Stimulated activated CD4-positive, alpha-beta T cell treated with anti-CD3 and anti-CD28 coated beads, Interleukin-12 subunit alpha, Interleukin-12 subunit beta, amount 100 ng/mL, for 4 hours (primary cell): ENCODE measurements at places on chromosomes 1 and 21.
A peak's percentile ranks its signal among the peaks of the same experiment; 100 is the strongest.

- no peak for DNase-seq
Measured at GRCh38 chr21:27673581-27673980, 706.7 kb upstream of the ADAMTS5 start.

DNA sequence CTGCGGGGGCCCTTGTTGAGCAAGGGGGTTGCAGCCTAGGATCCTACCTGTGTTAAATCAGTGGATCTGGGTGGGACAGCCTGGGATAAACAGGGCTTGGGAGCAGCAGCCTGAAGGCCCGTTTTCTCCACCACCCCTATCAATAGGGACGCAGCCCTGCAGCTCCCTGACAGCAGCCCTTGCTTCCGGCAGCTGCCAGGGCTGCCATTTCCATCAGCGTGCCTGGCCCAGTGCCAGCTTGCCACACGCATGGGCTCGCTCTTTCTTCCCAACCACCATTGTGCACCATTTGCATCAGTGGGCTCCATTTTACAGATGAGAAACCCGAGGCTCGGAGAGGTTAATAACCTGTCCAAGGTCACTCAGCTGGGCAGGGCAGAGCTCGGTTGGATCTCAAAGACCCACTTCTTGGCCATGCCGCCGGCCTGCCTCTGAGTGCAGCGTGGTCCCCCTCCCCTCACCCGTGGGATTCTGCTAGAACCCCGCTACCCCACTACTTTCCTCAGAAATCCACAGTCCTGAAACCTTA lies 3.8 kb downstream of the WNT4 start:
- DNase-seq = no peak

GRCh38 chr1:64743954-64744491 lies 852 bp upstream of the RAVER2 start:
- no peak for DNase-seq

DNA sequence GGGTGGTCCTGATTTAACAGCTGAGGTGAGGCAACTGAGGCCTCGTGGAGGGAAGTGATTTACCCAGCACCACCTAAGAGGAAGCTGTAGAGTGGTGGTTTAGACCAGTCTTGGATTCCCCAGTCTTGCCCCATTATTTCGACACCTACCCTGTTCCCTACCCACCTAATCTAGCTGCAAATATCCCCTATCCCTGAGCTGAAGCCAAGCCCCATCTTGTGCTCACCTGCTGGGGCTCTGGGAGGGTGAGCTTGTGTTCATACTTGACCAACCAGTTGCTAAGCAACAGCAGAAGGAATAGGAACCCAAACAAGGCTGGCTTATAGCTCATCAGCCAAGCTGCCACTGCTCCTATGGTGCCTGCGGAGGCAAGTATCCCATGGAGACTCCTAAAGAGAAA lies 2.0 kb downstream of the TEX46 start:
- DNase-seq = no peak

- DNase-seq = no peak
Measured at GRCh38 chr1:246092136-246092535, 414.9 kb downstream of the SMYD3 start.

DNA sequence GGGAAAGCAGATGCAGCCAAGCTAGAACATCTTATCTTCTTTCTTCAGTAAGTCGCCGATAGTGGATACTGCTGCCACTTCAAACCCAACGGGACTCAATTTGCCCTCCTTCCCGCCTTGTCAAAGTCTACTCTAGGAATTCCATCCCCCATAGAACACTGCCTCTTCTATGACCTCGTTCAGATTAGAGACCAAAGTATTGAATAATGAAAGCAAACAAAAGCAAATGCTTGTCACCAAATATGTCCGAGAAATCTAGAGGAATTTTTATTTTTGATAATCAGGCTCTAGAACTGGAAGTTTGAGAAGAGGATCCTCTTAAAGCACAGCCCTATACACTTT lies 853 bp upstream of the RRAGC start:
- DNase-seq = no peak

DNA sequence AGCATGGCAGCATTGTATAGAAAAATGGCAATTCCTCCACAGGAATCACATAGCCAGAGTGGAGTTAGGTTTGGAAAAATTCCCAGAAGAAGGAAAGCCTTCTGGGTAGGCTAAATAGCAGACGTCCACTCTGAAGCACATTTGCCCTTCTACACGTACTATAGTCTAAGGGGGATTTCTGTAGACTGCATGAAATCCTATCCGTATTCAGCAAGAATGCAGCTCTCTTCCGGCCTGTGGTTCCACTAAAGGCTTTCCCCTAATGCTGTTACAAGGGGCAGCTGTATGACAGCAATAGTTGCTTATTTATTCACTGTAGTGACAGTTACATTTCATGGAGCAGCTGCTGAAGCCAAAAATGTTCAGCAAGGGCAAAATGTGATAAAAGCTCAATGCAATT lies 263.6 kb downstream of the RWDD3 start:
- no peak for DNase-seq

DNA sequence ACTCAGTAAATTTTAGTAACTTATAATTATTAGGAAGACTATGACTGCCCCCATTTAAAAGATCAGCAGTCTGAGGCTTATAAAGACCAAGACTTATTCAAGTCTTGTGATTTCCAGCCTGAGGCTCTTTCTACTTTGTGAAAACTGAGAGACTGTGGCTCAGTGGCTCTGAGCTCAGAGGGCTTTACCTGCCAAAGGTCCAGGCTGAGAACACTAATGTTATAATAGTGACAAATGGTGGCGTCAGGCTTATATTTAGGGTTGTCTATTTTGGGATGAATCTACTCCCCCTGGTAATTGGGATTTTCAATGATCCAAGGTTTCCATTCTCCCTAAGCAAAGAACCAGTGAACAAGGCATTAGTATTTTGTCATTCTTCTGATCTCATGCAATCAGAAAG lies 42.6 kb upstream of the EPS15 start:
- no peak for DNase-seq

GRCh38 chr21:27269644-27270043 lies 302.8 kb upstream of the ADAMTS5 start:
- no peak for DNase-seq

DNA sequence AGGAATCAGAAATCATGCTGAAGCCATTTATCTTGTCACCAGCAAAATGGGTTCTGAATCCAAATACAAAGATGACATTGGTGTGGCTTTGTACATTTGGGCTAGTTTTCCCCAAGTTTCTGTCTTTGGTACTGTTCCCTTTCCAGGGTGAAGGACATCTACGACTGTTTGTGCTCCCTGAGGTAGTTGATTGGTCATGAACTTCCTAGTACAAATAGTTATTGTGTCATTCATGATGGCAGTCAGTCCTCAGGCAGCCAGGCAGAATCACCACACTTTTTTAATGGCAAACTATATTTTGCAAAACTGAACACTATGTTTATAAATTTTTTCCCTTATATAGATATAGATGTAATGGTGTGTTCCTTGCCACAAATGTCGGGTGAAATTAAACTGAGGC lies 46.0 kb downstream of the CEP350 start:
- DNase-seq = no peak

- peak; percentile 46 for DNase-seq
Measured at GRCh38 chr1:181149326-181150125, 61.0 kb downstream of the IER5 start.

- DNase-seq = no peak
Measured at GRCh38 chr1:210757677-210758076, 376.3 kb downstream of the KCNH1 start.
